T-helper 17 cell (primary cell): ENCODE measurements at places on chromosomes 7 and 10.
A peak's percentile ranks its signal among the peaks of the same experiment; 100 is the strongest.

- no peak for DNase-seq
These were observed 18.8 kb upstream of the MET start for GRCh38 chr7:116653204-116653603.

- DNase-seq, result no peak
These were observed 528.6 kb upstream of the CELF2 start for GRCh38 chr10:10489076-10489475.

GRCh38 chr7:2048531-2048930 is 184.2 kb downstream of the MAD1L1 start:
- no peak for DNase-seq

DNA sequence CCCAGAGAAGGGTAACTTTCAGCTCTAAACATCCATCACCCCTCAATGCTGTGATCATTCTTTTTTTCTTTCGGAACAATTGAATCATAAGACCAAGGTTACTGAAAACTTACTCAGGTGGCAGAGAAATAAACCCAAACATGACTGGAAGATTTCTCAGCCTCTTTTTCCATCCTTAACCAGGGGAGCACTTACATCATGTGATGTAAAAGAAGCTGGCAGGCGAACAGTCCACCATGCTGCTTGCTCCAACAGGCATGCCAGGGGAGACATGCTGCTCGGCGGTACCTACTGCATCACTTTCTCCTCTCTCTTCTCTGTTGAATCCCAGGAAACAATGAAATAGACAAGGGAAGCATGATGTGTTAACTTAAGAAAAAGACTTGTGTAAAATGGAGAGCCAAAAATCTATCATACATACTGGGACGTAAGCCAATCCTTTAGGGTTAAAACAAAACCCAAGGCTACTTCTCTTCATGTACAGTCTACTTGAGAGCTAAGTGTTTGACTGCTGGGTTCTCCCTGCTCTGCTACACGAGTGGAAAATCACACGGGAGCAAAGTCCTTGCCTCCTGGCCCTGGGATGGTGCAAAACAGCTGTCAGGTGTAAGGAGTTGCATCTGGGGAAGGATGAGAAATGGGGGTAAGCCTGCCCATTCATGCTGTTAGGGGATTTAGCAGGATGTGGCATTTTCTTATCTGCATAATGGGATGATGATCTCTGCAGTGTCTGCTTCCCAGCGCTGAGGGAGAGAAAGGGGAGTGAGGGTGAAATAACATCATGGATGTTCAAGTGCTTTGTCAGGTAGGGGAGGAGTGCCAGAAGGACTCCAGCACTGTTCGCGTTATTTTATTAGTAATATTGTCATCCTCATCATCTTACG is 64.3 kb upstream of the ZNF438 start:
- DNase-seq, result no peak

DNA sequence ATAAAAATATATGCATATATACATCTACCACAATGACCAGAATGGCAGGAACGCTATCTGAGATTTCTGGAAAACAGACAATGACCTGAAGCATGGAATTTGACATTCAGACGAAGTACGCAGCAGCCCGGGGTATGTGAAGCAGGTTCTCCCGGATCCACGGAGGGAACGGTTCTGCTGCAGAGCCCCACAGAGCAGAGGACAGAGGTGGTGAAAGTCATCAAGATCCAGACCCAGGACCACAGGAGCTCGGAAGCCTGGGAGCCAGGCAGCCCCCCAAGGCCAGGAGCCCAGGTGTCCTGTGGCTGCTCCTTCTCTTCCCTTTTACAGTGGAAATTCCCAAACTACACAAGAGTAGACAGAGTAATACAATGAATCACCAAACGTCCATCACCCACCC is 42.1 kb upstream of the DNAAF5 start:
- no peak for DNase-seq

GRCh38 chr7:135998081-135998480 is 20.9 kb upstream of the MTPN start:
- DNase-seq, result no peak

GRCh38 chr7:141053626-141054025 is 20.2 kb upstream of the TMEM178B start:
- peak; percentile 48 for DNase-seq
